ENCODE measurements at places on chromosomes 5 and 9. TPM values are rescaled to one million over a fixed set of nuclear protein-coding genes. Genes with fewer than 3 reads are reported as not detected.
A peak's percentile ranks its signal among the peaks of the same experiment; 100 is the strongest.

The PCDHB9 gene
- 4.9 TPM for total RNA-seq

The SPINK6 gene
- total RNA-seq = not detected

DNA sequence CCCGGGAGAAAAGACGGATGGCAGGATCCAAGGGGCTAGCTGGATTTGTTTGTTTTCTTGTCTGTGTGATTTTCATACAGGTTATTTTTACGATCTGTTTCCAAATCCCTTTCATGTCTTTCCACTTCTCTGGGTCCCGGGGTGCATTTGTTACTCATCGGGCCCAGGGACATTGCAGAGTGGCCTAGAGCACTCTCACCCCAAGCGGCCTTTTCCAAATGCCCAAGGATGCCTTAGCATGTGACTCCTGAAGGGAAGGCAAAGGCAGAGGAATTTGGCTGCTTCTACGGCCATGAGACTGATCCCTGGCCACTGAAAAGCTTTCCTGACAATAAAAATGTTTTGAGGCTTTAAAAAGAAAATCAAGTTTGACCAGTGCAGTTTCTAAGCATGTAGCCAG lies 94.2 kb downstream of the SYK start:
- DNase-seq = no peak

- no peak for DNase-seq
Measured at GRCh38 chr9:128114326-128115186, 13.0 kb downstream of the PTGES2 start.

GRCh38 chr5:78000191-78000590 lies 224.1 kb upstream of the TBCA start:
- no peak for DNase-seq

DNA sequence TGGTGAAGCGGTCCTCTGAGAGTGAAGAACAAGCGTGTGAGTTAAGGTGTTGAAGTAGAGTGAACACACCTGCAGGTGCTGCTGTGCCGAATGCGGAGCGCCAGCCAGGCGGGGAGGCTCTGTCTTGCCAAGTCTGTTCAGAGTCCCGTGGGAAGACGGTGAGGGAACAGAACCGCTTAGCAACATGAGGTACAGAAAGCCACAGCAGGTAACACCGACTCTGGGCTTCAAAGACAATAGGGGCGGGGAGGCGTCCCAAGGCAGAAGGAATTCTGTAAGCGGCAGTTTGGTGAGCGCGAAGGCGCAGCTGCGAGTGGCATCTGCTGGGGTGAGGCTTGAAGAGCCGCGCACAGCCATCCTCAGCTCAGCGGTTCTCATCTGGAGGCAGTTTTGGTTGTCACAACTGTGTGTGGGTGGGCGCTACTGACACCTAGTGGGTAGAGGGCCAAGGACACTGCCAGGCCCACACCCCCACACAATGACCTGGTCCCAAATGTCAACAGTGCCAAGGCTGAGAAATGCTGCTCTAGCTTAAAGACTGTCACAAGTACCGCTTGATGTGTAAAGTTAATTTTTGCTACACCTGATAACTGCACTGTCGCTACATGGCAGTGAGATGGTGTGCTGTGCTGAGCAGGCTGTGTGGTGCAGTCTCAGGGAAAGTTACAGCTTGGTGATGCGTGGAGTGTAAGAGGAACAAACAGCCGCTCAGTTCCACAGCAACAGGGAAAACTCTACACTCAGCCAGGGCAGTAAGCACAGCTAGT lies 67.4 kb upstream of the TBC1D9B start:
- DNase-seq = no peak

DNA sequence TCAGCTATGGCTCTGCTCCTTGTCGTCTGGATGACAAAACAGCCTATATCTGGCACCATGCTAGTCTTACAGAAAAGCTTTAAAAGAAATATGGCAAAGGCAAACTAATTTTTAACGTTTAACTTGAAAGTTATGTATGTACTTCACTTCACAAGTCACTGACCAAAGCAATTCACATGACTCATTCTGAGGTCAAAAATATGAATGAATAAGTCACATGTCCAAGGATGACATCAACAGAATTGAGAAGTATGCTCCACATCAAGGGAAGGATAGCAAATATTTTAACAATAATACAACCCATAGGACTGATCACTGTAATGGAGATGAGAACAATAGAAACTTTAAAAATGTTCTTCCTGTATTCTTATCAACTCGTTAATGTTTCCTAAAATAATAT lies 1072.6 kb upstream of the NUDT12 start:
- DNase-seq = no peak

- DNase-seq = no peak
Measured at GRCh38 chr5:68070591-68071281, 144.8 kb upstream of the PIK3R1 start.

DNA sequence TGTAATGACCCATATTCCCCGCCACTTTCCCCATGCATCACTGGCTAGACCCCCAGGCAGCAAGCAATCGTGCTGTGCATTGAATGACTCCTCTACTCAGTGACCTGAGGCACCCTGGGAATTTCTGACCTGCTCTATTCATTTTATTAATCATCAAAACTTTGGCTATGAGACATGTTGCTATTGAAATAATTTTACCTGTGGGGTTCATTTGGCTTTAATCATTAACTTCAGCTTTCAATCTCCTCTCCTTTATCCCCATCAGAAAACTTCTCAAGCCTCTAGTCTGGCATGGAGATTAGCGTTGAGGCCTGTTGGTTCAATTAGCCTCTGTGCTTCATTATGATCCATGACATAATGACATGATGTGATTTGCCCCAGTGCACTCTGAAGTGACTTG lies 429.0 kb downstream of the ZNF608 start:
- DNase-seq = no peak

The RACK1 gene
- 3,351 TPM for total RNA-seq

GRCh38 chr9:4321554-4321953 lies 21.7 kb upstream of the GLIS3 start:
- no peak for DNase-seq

- no peak for DNase-seq
Measured at GRCh38 chr5:80933036-80933435, 27.1 kb upstream of the RASGRF2 start.

- peak; percentile 64 for DNase-seq
Measured at GRCh38 chr5:73120222-73121118, at the start of gene TMEM171. Gene TMEM171 (plus strand): TSS chr5:73120575. CDS start chr5:73123374, 2,799 bp downstream.
